Sigmoid colon (tissue), 7 donors: ENCODE measurements at places on chromosomes 4 and X. TPM values are rescaled to one million over a fixed set of nuclear protein-coding genes. Genes with fewer than 3 reads are reported as not detected.

NDNF gene
- 3.8 TPM for total RNA-seq

MAGEH1 gene
- 35.0 TPM for total RNA-seq

GSX2 gene
- total RNA-seq, result not detected

NPY5R gene
- not detected for total RNA-seq

GLOD5 gene
- not detected for total RNA-seq

ALPK1 gene
- total RNA-seq, result 27.4 TPM

NR0B1 gene
- total RNA-seq, result not detected

MAP7D2 gene
- total RNA-seq, result 1.4 TPM

MUC7 gene
- total RNA-seq, result not detected

- DNase-seq, result peak; percentile 70
Measured at GRCh38 chr4:13918110-13918509, 290.6 kb upstream of the BOD1L1 start.

DNA sequence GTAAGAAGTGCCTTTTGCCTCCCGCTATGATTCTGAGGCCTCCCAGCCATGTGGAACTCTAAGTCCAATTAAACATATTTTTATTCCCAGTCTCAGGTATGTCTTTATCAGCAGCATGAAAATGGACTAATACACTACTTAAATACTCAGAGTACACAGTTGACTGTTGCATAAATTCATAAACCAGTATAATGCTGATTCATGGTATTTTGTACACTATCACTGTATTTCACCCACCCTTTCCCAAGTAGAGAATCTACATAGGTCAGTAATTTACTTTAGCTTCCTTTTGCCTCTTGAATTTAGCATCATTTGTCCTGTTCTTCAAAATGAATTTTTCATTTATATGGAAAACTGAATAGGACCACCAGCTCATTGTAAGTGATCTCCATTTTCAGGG lies 58.3 kb upstream of the FHDC1 start:
- DNase-seq, result no peak

- DNase-seq, result peak; percentile 77
Measured at GRCh38 chr4:6892190-6892908, 17.3 kb upstream of the TBC1D14 start.

GRCh38 chrX:69216446-69216845 lies 51.2 kb upstream of the PJA1 start:
- DNase-seq, result peak; percentile 53

DNA sequence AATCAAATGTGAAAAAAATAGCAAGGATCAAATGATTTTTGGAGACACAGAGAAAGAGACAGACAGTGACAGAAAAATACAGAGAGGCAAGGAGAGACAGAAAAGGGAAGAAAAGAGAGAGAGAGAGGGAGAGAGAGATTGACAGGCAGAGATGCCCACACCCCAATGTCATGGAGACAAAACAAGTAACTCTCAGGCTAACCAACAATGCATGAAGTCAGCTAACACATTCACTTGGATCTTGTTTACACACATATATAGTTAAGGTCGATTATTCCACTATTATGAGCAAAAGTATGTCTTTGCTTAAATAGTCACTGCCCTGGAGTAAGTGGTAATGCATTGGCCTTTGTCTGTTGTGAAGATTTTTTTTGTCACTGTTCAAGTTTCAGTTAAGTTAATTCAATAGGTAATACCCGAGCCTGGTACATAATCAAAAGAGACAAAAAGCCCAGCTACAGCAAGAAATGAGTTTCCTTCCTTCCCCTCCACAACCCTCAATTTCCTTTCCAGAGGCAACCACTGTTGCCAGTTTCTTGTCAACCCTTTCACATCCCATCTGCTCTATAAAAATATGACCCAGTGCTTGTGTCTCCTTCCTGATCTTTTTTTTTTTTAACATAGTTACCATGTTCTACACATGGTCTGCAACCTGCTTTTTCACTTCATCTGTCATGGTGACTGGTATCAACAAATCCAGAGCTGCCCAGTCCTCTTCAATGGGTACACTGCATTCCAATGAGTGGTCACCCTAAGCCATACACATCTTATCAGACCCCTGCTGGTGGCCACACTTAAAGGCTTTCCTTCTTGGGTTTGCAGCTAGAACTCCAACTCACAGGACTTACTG lies 52.1 kb downstream of the PROM1 start:
- no peak for DNase-seq

GRCh38 chr4:1325681-1326635 lies 21.1 kb upstream of the UVSSA start:
- DNase-seq, result no peak

DNA sequence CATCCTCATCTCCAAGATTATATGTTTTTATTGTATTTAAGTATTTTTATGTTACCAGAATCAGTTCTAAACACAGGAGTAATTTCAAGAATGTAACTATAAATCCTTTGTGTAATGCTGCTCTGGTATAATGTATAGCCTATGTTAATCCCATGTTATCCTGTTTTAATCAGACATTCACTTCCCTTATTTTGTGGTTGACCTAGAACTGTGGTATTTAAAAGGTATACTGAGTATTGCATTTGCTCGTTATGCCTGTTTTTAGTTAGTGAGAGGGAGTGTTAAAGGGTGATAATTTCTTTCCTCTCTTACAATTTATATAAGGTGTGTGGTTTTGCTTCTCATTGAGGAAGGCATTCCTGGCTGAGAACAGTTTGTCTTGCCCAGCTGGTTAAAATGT lies 26.2 kb downstream of the MTM1 start:
- no peak for DNase-seq

DNA sequence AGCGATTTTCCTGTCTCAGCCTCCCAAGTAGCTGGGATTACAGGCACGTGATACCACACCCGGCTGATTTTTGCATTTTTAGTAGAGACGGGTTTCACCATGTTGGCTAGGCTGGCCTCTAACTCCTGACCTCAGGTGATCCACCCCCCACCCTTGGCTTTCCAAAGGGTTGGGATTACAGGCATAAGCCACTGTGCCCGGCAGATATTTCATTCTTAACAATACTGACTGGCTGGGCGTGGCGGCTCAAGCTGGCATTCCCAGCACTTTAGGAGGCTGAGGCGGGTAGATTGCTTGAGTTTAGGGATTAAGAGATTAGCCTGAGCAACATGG lies 1.3 kb downstream of the PQBP1 start:
- no peak for DNase-seq

- no peak for DNase-seq
Measured at GRCh38 chrX:1493877-1494510, 41.3 kb upstream of the ASMTL start.

- no peak for DNase-seq
Measured at GRCh38 chr4:96354036-96354712, 514.3 kb downstream of the PDHA2 start.

DNA sequence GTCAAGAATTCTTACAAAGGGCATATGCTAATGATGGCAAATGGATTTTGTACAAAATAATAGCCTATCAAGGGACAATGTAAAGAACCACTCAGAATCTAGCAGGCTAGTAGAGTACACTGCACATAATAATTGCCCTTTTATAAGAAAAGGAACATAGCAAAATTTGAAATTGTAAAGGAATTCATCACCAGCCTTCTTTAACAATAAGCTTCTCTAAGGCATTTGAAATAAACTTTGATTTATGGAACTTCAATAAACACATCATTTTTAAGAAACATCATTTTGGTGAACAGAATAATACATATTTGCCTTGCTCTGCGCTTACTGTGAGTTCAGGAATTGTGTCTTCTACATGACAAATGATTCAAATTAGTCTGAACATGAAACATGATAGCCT lies 9.7 kb upstream of the ATP10D start:
- DNase-seq, result no peak

- DNase-seq, result no peak
Measured at GRCh38 chr4:57475424-57475823, 365.2 kb upstream of the IGFBP7 start.

GRCh38 chr4:42610941-42611340 lies 46.0 kb downstream of the ATP8A1 start:
- DNase-seq, result no peak

- DNase-seq, result no peak
Measured at GRCh38 chr4:69881173-69881773, 21.3 kb upstream of the SULT1E1 start.

DNA sequence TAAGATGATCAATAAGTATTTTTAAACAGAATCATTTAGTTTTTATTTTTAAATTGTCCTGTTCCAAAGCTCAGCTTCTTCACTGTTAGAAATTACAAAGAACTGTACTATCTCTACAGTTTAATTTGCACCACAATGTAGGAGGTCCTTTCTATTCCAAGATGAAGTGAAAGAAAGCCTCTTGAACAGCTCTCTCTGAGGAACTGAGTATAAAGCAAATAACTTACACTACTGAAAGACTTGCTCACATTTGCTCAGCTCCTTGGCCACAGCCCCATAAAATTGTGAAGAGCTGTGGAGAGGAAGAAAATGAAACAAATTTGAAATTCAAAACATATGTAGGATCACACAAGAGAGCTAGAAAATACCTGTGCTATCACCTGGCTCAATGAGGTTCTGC lies 68.6 kb downstream of the ENPEP start:
- DNase-seq, result no peak

- peak; percentile 89 for DNase-seq
Measured at GRCh38 chrX:41009850-41010846, 75.1 kb upstream of the USP9X start.

- peak; percentile 67 for DNase-seq
Measured at GRCh38 chrX:40734971-40735324, 394 bp downstream of the MED14 start.

DNA sequence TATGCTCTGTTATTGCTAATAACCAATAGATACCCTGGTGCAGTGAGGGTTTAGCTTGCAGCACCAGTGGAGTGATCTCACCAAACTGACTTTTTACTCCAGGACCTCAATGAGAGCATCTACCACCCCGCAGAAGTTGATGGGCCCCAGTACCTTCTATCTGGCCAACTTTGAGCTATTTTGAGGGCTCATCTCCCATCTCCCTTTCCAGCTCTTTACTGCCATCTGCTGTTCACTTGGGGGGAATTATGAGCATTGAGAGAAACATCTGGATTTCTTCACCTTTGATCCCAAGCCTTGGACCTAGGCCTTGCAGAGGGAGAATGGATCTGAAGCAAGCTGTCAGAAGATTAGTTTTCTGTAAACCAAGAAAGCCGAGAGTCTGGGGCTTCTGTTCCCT lies 143.6 kb downstream of the TMEM164 start:
- DNase-seq, result no peak

DNA sequence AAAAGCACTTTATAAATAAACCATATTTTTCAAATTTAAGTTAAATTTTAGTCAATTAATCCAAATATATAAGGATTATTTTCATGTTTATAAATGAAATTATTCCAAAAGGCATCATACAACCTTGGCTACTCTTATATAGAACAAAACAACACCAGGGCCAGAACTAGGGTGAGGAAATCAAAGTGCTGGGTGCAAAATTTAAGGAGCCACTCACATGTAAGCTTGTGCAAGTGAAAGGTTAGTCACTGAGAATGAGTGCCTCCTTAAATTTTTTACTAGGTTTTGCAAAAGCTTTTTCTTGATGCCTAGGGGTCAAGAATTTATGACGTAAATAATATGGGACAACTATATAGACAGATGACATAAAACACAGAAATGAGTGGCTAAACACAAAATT lies 83.4 kb upstream of the COX18 start:
- no peak for DNase-seq

DNA sequence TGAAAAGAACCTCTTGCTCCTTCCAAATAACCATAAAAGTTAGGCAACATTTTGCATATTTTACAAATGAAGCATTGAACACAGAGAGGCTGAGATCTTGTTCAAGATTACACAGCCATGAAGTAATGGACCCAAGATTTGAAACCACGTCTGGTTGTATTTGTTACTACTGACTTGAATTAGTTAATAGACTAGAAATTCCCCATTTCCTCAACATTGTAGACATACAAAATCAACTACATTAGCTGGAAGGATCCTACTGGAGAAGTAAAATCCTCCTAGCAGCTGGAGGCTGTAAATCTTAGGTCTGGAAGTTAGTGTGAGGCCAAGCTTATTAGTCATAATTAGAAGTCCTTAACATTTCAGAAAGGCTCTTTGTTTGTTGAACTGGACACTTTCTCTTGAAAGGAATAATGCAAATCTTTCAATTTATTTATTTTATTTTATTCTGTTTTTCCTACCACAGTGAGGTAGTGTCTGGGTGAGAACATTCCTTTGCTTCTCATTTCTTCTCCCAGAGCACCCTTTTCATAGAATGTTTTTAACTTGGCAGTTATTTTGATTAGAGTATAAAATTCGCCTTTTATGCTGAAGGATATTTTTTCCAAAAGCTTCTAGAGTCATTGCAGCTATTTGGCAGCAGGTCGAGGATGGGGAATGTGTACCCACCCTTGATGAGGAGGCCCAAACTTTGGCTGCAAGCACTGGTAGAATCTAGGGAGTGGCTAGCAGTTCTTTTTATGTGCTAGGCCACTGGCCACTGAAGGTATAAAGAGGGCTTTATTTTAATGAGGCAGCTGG lies 62.0 kb upstream of the CLNK start:
- DNase-seq, result no peak

- no peak for DNase-seq
Measured at GRCh38 chrX:42691196-42691595, 86.8 kb downstream of the PPP1R2C start.

GRCh38 chrX:100830547-100830946 lies 10.4 kb downstream of the CSTF2 start:
- DNase-seq, result no peak

GRCh38 chr4:118836301-118837120 lies 585 bp upstream of the SEC24D start:
- DNase-seq, result peak; percentile 73

DNA sequence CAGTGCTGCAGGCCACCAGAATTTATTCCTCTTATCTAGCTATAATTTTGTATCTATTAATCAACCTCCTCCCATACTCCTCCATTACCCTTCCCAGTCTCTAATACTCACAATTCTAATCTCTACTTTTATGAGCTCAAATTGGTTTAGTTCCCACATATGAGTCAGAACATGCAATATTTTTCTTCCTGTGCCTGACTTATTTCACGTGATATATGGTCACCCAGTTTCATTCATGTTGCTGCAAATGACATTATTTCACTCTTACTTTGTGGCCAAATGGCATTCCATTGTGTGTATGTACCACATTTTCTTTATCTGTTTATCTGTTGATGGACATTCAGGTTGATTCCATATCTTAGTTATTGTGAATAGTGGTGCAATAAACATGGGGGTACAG lies 483.5 kb downstream of the ACTRT1 start:
- DNase-seq, result no peak

DNA sequence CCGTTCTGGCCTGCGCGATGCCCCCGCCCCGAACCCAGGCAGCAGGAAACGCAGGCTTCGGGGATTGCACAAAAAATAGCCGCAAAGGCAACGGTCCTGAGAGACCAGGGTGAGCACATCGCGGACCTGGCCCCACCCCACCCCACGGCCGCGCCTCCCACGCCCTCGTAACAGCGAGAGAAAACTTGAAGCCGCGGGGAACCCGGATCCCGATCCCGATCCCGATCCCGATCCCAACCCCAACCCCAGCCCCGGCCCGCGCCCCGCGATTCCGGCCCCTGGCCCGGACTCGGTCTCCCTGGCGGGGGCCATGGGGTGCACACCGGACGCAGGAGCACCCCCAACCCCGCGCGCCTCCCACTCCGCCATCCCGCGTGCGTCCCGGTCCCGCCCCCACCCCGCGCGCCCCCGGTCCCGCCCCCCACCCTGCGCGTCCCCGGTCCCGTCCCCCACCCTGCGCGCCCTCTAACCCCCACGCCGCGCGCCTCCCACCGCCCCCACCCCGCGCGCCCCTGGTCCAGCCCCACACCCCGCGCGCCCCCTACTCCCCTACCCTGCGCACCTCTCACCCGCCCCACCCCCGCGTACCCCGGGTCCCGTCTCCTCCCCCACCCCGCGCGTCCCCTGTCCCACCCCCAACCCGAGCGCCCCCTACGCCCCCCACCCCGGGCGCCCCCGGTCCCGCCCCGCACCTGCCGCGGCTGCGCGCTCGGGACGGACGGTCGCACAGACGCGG lies 29.0 kb downstream of the NOP14 start:
- DNase-seq, result peak; percentile 91

- no peak for DNase-seq
Measured at GRCh38 chrX:46811121-46811520, 25.7 kb upstream of the RP2 start.
